GM19239 (cell line): ENCODE measurements at places on chromosomes 6 and 20.

GRCh38 chr6:121678245-121678644 is 242.8 kb downstream of the GJA1 start:
- DNase-seq: no peak

DNA sequence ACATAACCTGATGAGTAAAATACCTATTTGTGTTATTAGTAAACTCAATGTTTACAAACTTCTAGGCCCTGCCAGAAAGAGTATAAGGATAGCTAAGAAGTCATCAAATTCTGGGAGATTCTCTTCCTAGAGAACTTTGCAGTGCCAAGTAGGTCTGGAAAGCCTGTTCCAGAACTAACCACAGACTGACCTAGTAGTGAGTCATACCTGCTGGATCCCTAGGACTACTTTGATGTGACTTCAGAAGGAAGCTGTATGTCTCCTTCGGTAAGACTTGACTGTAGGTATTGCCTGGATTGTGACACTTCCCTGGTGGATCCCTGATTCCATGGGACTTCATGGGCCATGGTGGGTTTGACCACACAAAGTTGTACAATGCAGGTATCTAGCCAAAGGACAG is 131.7 kb downstream of the DNAH8 start:
- no peak for DNase-seq

- DNase-seq: no peak
Measured at GRCh38 chr6:121597654-121598053, 162.2 kb downstream of the GJA1 start.

DNA sequence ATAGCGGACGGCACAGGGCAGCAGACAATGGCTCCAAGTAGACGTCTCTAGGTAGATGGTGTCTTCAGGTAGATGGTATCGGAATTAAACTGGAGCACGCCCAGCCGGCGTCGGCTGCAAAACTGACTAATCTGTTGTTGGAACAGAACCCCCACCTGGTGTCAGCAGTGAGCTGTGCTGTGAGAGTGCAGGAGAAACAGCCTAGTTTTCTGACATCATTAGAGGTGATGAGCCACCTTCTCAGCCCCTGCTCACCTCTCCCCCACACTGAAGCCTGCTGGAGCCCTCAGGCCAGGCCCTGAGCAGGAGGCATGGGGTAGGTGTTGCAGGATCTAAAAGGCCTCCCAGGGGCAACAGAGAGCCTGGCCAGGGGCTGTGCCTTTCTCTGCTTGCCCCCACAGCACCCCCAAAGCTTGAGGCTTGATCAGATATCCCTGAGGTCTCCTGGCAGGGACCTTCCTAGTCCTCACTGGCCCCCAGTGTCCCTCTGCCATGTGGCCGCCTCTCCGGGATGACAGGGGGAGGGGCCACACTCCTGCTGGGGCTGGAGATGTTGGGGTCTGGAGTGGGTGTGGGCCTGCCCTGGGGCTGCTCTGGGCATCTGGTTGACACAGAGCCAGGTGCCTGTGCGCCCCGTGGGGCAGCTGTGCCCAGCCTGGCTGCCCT is 6.9 kb upstream of the HELZ2 start:
- no peak for DNase-seq
